Stimulated activated CD8-positive, alpha-beta memory T cell treated with anti-CD3 and anti-CD28 coated beads, Interleukin-4, amount 100 ng/mL, for 4 hours (primary cell): ENCODE measurements at places on chromosomes 5 and 9.
A peak's percentile ranks its signal among the peaks of the same experiment; 100 is the strongest.

DNA sequence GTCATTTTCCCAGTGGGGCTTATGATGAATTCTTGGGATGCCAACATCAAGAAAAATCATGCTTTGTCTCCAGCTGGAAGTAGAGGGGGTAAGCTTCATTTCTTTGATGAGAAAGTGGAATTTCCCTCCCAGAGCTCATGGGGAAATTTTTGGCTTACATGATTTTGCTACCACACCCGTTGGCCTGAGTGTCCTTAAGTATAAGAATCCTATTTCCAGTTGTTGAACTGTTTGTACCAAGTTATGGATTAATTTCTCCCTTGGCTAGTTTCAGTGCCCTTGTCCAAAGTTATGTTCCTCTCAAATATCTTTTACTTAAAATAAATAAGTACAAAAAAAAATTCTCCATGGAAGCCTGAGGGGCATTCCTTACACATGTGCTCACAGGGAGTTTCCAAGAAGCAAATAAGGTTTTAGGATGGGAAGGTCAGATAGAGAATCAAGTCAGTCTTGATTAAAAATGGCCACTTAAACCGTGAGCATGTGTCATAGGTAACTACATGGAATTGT lies 82.3 kb downstream of the PTCD2 start:
- no peak for DNase-seq

DNA sequence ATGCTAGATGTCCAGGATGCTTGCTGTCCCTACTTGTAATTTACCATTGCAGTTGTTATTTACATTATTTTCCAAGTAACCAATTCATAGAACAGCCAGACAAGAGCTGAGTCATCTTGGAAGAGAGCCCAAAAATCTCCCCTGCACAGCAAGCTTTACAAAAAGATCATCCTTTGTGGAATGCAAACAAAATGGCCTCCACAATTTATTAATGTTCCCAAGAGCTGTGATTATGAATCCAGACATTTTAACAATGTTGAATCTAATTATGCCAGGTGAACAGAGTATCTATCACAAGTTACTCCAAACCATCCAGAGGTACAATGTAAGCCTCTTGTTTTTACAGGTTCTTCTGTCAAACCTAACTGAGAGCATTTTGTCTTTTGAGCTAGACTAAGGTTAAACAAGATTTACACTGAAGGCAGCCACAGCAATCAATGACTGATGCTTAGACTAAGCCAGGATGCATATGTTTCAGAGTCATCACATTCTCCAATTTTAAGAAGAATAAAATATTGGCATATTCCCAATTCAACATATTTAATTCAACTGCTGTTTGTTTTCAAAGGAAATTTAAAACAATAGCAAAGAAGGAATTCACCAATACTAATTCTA lies 95.3 kb upstream of the SLC12A2 start:
- no peak for DNase-seq

GRCh38 chr5:34570721-34571676 lies 85.1 kb upstream of the RAI14 start:
- no peak for DNase-seq

GRCh38 chr9:86604741-86605140 lies 250.5 kb upstream of the TUT7 start:
- DNase-seq, result no peak

DNA sequence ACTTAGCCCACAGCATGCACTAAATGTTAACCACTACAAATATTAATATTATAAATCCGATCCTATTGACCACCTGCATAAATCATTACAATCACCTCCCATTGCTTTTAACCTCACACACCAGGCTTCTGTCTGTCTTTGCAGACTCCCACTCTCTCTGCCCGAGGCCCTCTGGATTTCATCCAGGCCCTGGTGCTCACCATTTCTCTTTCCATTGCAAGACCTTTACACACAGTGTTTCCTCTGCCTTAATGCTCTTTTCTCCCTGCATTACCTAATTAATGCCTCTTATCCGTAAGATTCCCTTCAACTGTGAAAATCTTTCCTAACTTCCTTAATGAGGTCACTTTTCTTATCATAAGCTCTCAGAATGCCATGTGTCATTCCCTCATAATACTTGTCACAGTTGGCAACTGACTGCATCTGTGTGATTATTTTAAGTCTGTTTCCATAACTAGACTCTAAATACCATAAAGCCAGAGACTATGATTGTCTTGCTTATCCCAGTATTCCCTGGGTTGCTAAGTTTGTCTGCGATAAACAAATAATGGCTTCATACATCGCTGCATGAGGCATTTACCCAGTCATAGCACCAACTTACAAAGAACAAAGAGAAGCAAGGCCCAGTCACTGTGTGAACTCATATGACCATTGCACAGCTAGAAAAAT lies 155.1 kb downstream of the CCDC192 start:
- DNase-seq, result no peak

DNA sequence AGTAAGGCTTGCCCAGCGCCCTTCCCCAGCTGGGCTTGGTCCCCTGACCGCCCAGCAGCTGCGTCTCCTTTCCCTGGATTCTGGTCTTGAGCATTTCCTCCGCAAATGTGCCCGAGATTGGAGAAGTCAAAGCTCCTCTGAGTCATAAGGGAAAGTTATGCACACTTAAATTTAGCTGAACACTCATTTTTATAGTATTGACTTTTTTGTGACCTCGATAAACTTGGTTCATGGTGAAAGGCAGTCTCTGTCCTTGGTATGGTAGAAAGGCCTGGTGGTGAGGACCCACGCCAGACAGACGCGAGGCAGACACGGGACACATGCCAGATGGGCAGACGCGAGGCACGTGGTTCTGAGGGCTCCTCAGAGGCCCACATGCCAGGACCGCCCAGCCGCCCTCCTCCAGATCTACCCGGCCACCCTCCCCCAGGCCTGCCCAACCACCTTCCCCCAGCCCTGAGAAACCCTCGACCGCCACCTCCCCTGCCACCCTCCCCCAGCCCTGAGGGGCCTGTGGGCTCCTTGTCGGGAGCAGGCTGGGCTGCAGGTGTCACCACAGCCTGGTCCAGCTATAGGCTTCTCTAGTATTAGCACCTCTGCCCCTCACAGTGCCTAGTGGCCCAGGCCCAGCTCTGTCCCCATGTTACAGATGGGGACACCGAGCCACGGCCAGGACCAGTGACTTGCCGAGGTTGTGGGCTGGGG lies 60.9 kb upstream of the CACNA1B start:
- DNase-seq, result no peak

- no peak for DNase-seq
Observed at GRCh38 chr5:176474476-176474875, 26.3 kb downstream of the FAF2 start.

DNA sequence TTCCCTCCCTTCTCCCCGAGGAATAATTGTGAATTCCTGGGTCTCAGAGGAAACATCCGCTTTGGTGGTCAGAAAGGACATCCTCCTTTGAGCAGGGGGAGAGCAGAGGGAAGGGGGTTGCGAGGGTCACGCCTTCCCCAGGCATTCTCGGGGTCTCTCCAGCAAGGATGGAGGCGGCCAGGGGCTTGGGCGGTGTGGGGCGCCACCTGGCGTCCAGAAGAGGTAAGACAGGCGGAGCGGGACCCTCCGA lies 129.1 kb downstream of the KCNIP1 start:
- peak; percentile 18 for DNase-seq

DNA sequence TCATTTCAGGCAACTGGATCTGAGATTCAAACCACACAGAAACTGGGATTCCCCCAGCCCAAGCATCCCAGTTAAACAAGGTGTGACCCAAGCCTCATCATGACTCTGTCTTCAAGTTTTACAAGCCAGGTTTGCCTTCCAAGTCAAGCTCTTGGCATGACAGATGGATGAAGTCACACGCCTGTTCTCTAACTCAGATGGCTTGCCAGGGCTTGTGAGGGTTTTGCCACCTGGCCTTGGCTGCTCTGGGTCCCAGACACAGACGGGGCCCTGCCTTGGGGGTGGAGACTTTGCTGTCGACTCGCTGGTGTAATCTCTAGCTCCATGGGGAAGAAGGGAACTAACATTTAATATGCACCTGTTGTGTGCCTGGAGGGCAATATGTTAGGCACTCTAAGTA lies 95.8 kb upstream of the RARS1 start:
- DNase-seq, result no peak

DNA sequence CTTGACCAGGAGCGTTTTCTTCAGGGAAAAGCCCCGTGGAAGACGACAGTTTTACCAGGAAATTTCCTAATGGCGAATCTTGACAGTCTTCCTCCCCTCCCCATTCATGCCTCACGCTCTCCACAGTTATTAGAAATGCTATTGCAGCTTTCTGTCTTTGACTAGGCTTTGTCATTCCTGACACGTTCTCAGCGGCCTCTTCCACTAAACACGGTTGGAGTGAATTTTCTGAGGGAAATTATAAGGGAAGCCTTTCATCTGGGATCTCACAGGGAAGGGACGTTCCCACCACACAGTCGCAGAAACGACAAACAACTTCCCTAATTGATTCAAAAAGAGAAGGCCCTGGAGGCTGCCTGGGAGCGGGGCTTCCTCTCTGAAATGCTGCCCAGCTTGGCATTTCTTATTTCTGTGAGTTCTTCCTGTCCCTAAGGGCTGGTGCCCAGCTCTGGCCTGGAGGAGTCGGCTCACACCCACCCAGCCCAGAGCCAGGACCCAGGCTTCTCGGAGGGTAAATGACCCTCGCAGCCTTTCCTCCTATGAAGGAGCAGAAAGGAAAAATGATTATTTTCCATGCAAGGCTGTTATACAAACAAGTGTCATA lies 57.1 kb upstream of the PPP1R26 start:
- no peak for DNase-seq

GRCh38 chr9:128920381-128921058 lies at the start of gene PHYHD1:
PHYHD1 (plus strand) TSS chr9:128920982; CDS start chr9:128922324, 1,342 bp downstream.
- no peak for DNase-seq

DNA sequence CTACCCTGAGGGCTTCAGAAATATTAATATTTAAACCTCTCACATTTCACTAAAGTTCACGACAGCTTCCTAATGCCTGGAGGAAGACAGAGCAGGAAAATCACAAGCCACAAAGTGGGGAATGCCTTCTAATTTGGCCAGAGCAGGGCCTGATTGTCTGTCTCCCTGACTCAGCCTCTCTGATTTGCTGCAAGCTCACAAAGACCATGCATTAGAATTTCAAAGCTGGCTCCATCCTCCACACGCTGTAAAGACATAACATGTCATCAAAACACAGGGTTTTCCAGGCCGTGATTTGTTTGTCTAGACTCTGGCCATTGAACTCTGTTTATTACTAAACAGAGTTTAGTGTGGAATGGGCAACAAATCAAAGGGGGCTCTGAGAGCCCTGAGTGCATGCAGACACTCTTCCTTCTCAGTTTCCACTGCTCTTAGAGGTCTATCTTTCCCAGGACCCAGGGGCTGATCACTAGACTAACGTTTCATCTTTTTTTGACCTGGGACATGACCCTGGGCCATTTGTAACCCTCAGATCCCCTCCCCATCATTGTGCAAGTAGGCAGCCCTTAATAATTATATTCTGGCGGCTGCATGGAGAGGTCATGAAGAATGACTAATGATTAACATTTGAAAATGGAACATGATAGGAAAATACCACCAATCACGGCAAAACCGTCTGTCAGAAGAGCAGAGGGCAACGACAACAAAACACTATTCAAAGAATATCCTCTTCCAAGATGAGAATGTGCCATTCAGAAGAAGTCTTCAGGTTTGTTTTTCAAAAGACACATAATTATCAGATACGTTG lies 140.2 kb downstream of the ENC1 start:
- no peak for DNase-seq

DNA sequence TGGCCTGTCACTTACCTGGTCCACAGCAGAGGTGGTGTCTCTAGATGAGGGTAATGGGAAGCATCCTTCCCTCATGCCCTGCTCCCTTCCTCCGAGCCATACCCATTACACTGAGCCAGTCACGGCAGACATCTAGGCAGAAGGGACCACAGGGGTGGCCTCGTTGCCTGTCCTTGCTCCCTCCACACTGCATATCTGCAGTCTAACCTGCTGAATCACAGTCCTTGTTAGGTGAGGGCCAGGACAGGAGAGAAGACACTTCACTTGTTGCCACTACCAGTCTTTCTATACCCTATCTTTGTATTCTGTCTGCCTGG lies 18.4 kb upstream of the SPINK4 start:
- no peak for DNase-seq

- DNase-seq, result no peak
Observed at GRCh38 chr9:121283856-121284732, 16.1 kb downstream of the GSN start.

DNA sequence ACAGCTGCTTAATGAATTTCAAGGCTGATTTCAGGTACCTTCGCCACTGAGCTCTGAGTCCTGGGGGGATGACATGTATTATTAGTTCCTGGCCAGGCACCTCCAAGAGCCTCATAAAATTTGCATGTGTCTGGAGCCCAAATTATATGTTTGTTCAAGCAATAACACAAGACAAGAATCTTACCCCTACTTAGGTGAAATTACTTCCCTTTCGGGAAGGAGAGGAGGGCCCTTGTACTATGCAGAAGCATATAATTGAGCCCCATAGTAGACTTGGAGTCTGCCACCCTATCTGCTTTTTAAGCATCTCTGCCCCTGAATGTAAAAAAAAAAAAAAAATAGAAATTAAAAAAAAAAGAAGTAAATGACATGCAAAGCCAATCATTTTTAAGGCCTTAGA lies 13.0 kb upstream of the TMEM38B start:
- no peak for DNase-seq
